ENCODE measurements at places on chromosomes 13 and 19.
A peak's percentile ranks its signal among the peaks of the same experiment; 100 is the strongest.

DNA sequence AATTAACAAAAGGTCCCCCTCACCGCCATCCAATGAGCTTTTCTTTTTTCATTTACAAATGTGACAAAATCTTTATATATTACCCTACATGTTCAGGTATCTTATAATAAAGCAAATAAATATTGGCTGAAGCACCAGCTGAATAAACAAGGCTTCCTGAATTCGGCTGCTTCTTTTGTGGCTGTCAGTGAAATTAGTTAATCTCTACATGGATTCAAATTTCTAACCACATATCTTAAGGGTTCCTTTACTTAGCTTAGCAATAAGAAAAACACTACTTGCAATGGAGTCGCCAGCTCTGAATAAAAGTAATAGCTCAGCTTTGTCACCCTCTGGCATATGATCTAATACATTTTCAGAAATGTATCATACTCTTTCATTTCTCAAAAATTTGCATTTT lies 104.3 kb downstream of the CCNA1 start:
- DNase-seq, result no peak

GRCh38 chr13:100297413-100297812 lies 208.5 kb downstream of the PCCA start:
- no peak for DNase-seq

- no peak for DNase-seq
Measured at GRCh38 chr13:50320271-50320862, 305.1 kb downstream of the KCNRG start.

DNA sequence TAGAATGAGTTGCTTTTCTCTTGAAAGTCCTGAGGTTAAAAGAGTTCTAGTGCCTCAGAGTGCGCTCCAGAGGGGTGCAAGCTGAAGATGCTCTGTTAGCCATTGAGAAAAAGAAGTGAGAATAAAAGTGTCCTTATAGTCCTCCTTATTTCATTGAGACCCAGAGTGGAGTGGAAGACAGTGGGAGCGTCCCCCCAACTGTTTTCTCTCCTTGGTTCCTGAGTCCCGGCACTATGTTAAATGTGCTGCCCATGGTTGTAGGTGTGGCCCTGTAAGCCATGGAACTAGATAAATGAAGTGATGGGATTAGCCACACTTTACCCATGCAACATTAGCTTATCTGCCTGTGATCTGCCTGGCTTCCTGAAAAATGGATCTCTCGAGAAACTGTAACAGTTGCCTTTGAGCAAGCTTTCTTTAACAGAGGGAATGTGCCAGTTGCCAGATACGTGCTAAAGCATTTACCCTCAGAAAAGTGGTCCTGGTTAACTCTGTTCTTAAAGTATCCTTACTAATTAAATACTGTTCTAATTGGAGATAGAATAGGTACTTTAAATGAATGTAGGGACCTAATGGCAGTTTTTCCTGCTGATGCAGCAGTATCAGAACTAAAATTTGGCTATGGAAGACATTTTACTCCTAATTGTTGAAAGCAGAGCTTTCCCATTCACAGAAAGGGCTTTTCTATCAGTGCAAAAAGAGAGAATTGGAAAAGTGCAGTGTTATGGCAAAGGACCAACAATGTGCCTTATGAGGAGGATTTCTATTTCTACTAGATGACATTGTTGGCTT lies 21.4 kb upstream of the PSG9 start:
- no peak for DNase-seq

DNA sequence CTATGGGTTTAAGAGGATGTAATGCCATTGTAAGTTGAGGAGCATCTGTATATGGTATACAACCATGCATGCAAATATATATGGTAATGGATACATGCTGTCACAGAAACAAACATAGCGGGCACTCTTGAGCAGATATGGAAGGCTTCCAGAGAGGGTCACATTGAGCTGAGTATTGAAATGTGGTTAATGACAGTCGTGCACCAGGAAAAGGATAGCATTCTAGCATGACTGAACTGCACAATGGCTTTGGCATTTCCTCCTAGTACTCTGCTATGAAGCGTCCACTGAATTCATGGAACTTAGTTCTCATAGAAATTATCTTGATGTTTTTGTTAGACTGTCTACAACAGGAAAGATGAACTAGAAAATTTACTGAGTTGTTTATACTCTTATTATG lies 25.2 kb downstream of the DGKH start:
- no peak for DNase-seq

DNA sequence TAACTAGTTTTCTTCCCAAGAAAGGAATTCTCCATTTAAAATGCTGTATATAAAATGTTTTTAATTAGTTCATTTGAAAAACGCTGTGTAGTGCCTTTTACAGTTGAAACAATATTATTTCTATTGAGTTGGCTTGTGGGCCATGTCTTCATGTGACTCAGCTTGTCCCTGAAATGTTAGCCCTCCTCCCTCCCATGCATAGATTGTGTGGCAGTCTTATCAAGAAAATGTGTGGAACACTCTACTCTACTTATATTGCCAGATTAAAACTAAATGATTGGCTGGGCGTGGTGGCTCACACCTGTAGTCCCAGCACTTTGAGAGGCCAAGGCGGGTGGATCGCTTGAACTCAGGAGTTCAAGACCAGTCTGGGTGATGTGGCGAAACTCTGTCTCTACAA lies 33.4 kb downstream of the TFDP1 start:
- DNase-seq, result no peak

- DNase-seq, result no peak
Measured at GRCh38 chr19:7109678-7110289, 40.3 kb downstream of the ZNF557 start.

GRCh38 chr19:21593008-21593481 lies 87.6 kb downstream of the ZNF429 start:
- DNase-seq, result no peak

GRCh38 chr13:49585220-49586157 lies at the start of gene RCBTB1:
RCBTB1 (minus strand) TSS chr13:49585558; CDS start chr13:49567279, 18,279 bp downstream.
- peak; percentile 78 for DNase-seq

DNA sequence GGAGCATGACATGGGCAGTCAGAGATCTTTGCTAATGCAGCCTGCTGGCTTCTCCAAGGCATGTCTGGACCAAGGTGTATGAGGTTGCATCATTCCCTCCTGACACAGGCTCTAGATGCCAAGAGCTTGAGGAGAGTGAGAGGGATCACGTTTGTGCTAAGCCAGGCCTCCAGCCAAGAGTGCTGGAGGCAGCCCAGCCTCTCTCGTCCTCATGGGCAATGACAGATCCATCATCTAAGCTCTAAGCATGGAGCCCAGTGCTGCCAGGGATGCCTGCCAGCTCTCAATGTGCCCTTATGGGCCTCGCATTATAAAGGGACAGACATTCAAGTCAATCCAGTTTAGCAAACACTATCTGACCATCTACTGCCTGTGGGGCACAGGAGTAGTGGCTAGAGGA lies 136.3 kb upstream of the VSTM2B start:
- no peak for DNase-seq

GRCh38 chr13:43815204-43815603 lies 28.4 kb upstream of the ENOX1 start:
- no peak for DNase-seq

DNA sequence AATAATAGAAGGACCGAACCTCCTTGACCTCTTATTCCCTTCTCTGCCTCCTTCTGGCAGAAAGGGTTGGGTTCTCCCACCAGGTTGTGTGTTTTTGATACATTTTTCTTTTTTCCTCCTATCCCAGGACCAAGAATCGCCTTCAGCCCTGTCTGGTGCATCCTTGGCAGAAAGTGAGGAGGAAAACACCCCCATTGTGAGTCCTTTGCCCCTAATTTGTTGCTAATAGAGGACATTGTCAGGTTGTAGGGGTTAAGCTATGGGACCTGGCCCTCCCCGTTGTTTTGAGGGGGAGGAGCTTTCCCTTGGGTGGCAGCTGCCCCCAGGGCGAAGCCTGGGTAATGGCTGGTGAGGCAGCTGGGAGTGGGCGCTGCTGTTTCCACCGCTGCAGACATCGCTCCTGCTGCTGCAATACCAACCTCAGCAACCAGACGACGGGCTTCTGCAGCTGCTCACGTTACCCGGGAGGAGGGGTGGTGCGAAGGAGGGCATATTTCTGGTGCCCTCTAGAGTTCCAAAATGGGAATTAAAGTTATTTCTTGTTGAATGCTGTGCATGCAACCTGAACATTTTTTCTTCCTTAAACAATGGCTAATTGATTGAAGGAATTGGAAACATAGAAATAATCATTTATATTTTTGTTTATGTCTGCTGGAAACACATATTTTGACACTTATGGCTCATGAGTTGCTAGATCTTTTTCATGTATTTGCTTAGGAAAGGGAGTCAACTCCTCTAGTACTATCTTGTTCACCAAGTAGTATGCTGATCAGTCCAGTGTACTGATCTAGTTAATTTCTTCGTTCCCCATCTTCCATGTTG lies 1.5 kb downstream of the ZMYM2 start:
- peak; percentile 91 for DNase-seq

DNA sequence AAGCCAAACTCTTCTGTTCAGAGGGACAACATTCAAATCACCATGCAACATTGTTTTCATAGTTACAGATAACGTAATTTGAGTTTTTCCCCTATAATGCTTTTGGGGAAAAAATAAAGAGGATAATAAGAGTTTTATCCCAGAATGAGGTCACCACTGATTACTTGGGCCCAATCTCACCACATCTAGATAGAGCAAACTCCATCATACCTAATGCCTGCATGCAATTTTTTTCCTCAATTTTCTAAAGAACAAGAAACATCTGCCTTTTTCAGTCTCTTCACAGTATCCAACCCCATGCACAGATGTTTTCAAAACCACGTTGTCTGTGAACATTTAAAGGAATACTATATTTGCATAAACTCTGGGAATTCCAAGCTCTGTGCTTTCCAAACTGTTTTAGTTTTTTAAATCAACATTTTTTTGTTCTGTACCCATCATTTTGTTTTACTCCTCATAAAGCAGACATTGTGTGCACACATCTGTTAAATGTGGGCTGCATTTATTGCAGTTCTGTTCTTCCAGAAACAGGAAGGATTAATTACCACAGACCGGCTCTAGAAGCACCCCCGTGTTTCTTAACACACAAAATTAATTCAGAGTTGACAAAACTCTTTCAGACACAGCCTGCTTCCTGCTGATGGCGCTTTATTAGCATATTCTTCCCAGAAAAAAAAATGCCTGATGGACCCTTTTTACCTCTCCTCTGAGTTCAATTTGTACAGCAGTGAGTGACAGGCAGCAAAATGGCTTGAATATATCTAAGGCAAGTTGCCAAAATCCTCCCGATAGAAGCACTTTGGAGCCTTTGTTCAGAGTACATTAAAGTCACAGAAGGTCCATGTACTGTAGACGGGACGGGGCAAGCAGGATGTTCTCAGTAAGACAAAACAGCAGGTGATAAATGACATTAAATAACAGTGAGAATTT lies 1171.9 kb downstream of the EFNB2 start:
- DNase-seq, result no peak

GRCh38 chr19:18898081-18898606 lies 2.2 kb upstream of the CERS1 start:
- no peak for DNase-seq

DNA sequence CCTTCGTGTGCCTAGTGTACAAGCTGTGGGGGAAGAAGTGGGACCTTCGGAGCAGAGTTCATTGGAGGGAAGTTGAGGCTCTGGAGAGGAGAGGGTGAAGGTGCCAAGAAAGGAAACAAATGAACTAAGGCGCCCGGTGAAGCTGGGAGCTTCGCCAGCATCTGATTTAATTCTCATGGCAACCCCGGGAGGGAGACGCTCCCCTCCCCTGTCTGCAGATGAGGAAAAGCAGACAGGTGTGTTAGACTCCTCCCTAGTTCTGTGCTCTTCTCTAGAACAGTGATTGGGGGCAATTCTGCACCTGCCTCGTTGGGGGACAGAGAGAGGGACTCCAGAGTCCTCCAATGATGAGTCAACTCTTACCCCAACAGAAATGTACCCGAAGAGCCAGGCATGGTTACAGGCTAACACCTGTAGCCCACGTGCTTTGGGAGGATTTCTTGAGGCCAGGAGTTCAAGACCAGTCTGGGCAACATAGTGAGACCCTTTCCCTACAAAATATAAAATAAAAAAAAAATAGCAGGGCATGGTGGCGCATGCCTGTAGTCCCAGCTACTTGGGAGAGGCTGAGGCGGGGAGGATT lies 4.2 kb downstream of the SSC5D start:
- DNase-seq, result no peak

GRCh38 chr19:49297403-49297802 lies 27.6 kb downstream of the SLC6A16 start:
- DNase-seq, result no peak

- no peak for DNase-seq
Measured at GRCh38 chr13:60135344-60135743, 28.4 kb downstream of the DIAPH3 start.

- DNase-seq, result peak; percentile 84
Measured at GRCh38 chr19:15038294-15038693, 11.0 kb upstream of the CASP14 start.

GRCh38 chr13:113274721-113275120 lies 22.3 kb upstream of the LAMP1 start:
- no peak for DNase-seq

DNA sequence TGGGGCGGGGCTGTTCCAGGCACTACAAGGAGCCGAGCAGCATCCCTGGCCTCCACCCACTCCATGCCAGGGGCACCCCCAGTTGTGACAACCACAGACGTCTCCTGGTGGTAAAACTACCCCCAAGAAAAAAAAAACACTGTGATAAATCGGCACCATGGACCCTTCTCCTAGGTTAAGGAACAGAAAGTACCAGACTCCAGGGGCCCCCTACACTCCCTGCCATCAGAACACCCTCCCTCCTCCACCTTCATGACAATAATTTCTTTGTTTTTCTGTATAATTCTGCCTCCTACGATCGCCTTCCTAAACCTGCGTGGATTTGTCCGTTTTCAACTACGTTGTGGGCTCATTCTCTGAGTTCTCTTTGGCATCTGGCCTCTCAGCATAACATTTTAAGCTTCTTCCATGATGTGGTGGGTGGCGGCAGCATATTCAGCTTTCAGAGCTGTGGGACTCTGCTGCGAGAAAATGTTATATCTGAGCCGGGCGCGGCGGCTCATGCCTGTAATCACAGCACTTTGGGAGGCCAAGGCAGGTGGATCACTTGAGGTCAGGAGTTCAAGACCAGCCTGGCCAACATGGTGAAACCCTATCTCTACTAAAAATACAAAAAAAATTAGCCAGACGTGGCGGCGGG lies 8.6 kb downstream of the TLE2 start:
- DNase-seq, result no peak

DNA sequence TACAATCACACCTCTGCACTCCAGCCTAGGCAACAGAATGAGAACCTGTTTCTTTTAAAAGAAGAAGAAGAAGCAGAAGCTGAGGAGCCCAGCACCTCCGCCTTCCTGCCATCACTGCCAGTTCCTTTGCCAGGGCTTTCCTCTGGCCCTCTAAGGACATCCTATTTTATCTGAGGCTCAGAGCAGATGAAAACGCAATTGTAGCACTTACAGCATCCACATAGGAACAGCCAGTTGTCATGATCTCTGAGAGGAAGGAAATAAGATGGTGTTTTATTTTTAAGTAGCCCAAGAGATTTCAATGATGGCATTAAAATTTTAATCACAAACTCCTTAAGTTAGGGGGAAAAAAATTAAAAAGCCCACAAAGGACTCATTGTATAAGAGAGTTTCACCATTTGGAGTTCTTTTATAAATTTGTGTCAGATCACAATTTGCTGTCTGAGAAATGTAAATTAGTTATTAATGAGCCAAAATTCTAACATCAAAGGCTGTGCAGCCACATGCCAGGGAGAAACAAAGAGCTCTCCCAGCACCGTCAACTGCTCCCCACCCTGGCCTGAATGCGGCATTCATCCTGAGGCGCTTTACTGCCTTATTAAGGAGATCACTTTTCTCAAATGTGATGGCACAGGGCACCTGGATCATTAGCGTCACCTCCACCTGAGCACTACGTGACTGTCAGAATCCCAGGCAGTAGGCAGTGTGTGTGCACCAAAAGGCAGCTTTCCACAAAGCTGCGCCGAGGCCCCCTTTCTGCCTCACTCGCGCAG lies 393.0 kb downstream of the FOXO1 start:
- DNase-seq, result no peak

Measured in femur (tissue), 1 donor.